ENCODE measurements at places on chromosomes 5 and 9. TPM values are rescaled to one million over a fixed set of nuclear protein-coding genes. Genes with fewer than 3 reads are reported as not detected.

Gene TPM2
- total RNA-seq: 15.7 TPM

Gene FOXI1
- total RNA-seq: not detected

Gene TMEFF1
- total RNA-seq: 58.5 TPM

Gene NME5
- total RNA-seq: 8.8 TPM

Gene NTRK2
- total RNA-seq: 203 TPM

Gene MTAP
- total RNA-seq: 21.6 TPM

Gene LRRC19
- total RNA-seq: under 0.01 TPM

Gene PKD2L2
- total RNA-seq: not detected

Data from parietal lobe (tissue), 2 donors.